AG10803 (cell line): ENCODE measurements at places on chromosomes 6 and 20.

DNA sequence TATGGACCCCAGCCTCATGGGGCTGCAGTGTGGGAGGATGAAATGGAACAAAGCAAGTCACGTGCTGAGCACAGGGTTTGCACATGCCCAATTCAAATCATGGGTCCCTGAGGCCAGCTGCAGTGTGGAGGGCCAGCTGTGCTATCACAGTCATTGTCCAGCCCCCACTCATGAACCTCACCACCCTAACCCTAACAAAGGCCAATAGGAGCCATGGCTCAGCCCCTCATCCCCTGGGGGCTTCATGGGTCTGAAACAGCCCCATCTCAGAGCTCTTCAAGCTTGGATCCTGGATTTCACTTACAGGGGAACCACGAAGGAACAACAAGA is 125.6 kb upstream of the MAFB start:
- no peak for DNase-seq

DNA sequence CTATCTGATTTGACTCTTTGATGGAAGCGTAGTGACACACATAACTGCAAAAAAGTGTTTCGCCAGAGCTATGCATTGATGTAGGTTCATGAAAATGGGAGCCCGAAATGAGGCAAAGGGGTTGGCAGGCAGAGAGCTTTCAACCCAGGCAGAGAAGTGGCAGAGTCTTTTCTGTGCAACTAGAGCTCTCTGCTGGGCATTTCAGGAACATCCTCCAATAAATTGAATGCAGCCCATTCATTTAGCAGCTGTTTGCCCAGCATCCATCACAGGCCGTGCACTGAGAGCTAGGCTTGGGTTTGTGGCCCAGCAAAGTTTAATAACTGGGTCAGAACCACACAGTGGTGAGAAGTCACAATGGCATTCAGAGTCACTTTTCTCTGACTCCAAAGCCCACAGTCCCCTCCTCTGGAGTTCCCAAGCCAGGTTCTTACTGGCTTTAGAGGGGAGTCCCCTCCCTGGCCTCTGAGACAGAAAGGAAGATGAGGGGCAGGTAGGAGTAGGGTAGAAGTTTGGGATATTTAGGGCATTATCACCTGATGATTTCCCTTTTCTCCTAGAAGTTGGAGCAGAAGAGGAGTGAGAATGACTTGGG is 31.8 kb upstream of the ELMO2 start:
- DNase-seq: peak; percentile 41

DNA sequence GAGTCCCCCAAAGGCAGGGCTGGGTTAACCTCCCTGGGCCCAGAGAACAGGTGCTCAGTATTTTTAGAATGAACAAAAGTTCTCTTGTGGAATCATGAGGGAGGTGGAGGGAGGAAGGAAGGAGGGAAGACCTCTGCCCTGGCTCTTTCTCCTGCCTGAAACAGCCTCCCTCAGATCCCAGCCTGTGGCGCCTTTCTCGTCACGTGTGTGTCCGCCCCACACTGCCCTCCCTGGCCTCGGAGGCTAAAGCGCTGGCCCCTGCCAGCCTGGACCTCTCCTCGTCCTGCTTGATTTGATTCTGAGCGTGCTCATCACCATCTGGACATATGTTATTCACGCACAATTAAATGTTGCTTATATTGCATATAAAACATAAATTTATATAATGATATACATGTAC is 40.9 kb downstream of the PHACTR3 start:
- no peak for DNase-seq

DNA sequence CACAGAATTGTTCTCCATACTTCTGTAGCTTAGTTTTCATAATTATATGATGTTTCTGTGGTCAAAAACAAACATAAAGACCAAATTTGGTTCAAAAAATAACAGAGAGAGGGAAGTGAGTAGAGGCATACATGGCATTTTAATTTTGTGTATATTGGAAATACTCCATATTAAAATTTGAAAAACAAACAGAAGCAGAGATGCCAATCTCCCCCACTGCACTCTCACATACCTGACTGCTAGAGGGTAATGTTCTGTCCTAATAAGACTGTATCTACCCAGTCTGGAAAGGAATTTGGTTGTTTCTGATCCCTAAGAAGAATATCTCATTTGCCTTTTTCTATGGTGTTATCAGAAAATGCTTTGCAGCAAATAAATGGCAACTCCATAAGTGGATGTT is 959.0 kb upstream of the FLRT3 start:
- no peak for DNase-seq

DNA sequence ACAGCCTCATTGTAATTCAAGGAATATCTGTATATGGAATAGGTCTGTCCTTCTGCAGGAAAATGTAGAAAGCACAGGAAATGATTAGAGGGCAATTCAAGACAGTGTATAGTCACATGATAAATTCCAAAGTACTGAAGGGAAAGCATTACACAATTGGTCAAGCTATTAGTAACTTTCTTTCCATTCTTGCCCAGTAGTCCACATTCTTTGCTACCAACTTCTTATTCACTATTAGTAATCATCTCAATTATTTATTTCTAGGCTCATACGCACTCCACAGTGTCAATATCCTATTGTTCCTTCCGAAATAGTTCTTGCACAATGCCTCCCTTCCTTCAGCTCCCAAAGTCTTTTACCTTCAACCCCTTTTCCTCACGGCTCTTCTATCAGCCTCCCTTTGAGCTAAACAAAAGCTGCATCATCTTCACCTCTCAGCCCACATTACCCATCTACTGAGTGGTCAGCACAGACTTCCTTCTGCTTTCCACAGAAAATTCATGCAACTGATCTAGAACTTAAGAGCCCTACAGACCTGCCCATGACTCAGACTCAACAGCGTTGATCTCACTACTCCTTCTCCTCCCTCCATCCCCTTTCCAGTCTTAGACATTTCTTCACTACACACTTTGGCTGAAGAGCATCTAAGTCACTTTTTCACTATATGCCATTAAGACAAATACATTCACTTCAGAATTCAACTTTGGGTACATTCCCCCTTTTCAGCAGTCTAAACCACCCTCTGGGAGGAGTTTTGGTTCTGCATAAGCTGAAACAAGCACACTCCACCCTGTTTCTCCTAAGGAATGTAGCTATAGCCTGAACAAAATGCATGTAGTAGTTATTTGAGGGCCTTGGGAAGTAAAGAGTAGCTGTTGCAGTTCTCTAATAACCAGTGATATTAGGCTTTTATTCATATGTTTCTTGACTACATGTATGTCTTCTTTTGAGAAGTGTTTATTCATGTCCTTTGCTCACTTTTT is 157.9 kb downstream of the KIF16B start:
- peak; percentile 34 for DNase-seq

- DNase-seq: no peak
These were observed 10.3 kb downstream of the ARHGAP18 start for GRCh38 chr6:129699659-129700058.

- DNase-seq: no peak
These were observed 586.6 kb upstream of the BTBD3 start for GRCh38 chr20:11331096-11331495.

GRCh38 chr6:46325561-46326530 is 155.1 kb upstream of the ENPP5 start:
- DNase-seq: peak; percentile 75

- DNase-seq: no peak
These were observed 10.4 kb downstream of the ADTRP start for GRCh38 chr6:11767978-11768756.
